ENCODE measurements at places on chromosomes 7 and 10.

DNA sequence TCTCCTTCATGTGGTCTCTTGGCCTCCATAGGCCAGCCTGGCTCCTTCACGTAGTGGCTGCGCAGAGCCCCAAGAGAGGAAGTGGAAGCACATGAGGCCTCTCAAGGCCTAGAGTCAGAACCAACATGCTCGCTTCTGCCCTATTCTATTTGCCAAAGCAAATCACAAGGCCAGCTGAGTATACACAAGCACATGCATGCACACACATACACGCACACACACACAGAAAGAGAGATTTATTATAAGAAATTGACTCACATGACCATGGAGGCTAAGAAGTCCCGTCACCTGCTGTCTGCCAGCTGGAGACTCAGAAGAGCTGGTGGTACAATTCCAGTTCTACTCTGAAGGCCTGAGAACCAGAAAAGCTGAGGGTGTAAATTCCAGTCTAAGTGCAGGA, 64.3 kb upstream of the NRP1 start:
- peak; percentile 7 for DNase-seq

DNA sequence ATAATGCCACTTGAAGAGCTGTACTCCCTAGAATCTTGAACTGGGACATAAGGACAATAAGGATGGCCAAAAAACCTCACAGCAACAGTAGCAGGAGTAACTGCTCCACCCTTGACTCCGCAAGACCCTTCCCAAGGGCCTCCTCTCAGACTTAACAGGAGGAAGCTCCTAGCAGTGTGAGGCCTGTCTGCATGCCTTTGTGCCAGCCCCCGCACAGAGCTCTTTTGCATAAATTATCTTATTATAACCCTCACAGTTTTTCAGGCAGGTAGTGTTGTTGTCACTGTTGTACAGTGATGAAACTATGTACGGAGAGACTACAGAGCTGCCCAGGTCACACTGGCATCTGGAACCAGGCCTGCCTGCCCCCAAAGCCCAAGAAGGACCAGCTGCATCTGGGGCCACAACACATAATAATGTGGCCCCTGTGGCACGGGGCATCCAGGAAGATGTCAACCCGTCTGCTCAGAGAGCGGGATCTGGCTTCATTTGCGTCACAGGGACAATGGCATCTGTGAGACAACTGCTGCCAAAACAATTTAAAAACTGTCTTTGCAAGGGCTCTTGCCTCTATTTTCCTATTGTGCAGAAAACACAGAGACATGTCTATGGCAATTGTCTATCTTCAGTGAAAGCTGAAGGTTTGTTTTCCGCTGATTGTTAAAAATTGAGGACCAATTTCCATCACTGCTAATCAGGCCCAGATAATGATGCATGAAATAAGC, 249.3 kb upstream of the GRB10 start:
- no peak for DNase-seq

GRCh38 chr10:115903207-115903606, 369.8 kb downstream of the GFRA1 start:
- DNase-seq: no peak

DNA sequence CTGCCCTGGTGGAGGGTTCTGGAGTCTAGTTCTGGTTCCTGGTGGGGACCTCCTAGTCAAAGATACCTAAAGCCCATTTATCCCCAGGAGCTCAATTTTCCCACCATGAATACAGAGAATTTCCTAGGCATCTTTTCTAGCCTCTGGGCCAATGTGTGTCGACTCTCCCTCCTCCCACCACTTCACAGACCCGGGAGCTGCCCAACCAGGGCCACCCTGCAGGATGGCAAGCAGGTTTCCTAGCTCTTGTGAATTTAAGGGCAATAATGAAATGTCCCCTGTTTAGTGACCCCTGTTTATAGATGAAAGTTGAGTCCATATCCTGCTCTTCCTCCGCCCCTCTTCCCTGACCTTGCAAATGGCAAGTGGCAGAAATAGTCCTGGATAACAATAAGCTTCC, 9.4 kb downstream of the DLX5 start:
- DNase-seq: no peak

- peak; percentile 38 for DNase-seq
Observed at GRCh38 chr10:95742485-95742884, 13.5 kb upstream of the ENTPD1 start.

All from NCI-H510A treated with DMSO at 0.1 percent for 48 hours (cell line).